ENCODE measurements at places on chromosomes 7 and 10.

- DNase-seq, result no peak
Measured at GRCh38 chr7:127913686-127914085, 117.6 kb downstream of the LRRC4 start.

- peak; percentile 50 for DNase-seq
Measured at GRCh38 chr7:30764030-30764975, 6.9 kb upstream of the MINDY4 start.

DNA sequence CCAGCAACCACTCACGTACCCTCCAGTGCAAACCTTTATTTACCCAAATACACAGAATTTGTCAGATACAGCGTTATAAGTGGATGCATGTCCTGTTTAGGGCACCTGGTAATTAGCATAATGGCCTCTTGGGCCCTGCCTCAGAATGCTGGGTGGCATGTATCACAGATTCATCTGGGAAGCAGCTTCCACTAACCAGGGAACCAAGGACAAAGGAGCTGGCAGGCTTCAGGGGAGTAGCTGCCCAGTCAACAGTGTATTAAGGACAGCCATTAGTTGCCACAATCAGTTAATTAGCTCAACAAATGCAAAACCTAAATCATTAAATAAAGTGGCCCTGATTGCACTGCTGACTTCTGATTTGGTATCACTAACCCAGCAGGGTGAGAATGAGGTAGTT lies 105.7 kb downstream of the RAPGEF5 start:
- no peak for DNase-seq

GRCh38 chr10:77926566-77927401 lies at the start of gene DLG5:
TSS of gene DLG5 (minus strand) at chr10:77926755. CDS start at chr10:77926520, 235 bp downstream.
- DNase-seq, result peak; percentile 85

- DNase-seq, result peak; percentile 73
Measured at GRCh38 chr7:70856901-70857630, 274.9 kb upstream of the GALNT17 start.

- DNase-seq, result no peak
Measured at GRCh38 chr10:69457771-69458237, 6.5 kb downstream of the TSPAN15 start.

GRCh38 chr10:107126512-107127065 lies 37.9 kb downstream of the SORCS1 start:
- DNase-seq, result no peak

DNA sequence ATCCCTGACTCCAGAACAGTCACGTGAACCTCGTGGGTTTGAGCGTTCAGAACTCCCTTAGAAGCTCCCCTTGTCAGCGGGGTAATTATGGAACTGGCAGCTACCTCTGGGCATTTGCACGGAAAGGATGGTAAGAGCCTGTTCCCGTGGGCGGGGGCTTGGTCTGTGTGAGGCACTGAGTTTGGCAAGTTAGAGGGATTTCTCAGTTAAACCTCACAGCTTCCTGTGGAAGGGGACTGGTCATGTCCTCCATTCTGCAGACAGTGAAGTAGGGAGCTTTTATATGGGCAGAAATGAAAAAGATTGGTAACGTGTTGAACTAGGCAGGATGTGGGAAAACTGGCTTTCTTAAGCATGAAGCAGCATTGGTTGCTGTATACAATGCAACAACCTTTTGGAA lies 16.0 kb downstream of the PALD1 start:
- no peak for DNase-seq

GRCh38 chr7:132666071-132666773 lies 90.0 kb upstream of the PLXNA4 start:
- DNase-seq, result no peak

DNA sequence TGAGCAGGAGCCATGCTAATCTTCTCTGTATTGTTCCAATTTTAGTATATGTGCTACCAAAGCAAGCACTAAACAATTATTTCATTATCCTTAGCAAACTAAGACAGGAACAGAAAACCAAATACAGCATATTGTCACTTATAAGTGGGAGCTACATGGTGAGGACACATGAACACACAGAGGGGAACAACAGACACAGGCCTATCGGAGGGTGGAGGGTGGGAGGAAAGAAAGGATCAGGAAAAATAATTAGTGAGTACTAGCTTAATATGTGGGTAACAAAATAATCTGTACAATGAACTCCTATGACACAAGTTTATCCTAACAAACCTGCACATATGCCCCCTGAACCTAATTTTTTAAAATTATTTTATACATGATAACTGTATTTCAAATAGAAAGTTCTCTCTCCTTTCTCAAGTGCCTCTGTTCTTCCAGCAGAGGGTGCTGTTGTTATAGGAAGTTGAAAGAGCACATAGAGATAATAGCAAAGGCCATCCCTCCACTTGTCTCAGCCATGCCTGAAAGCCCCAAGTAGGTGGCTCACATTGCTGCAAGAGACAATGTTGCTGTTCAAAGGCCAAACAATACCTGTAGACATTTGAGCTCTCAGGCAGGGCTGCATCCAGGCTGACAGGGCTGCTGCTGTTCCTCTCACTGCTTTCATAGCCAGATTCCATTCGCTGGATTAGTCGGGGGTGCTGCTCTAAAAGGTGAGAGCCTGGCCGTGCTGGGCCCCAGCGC lies 33.4 kb upstream of the PPP3CB start:
- DNase-seq, result peak; percentile 62

GRCh38 chr10:68342909-68343516 lies 10.3 kb upstream of the PBLD start:
- no peak for DNase-seq

DNA sequence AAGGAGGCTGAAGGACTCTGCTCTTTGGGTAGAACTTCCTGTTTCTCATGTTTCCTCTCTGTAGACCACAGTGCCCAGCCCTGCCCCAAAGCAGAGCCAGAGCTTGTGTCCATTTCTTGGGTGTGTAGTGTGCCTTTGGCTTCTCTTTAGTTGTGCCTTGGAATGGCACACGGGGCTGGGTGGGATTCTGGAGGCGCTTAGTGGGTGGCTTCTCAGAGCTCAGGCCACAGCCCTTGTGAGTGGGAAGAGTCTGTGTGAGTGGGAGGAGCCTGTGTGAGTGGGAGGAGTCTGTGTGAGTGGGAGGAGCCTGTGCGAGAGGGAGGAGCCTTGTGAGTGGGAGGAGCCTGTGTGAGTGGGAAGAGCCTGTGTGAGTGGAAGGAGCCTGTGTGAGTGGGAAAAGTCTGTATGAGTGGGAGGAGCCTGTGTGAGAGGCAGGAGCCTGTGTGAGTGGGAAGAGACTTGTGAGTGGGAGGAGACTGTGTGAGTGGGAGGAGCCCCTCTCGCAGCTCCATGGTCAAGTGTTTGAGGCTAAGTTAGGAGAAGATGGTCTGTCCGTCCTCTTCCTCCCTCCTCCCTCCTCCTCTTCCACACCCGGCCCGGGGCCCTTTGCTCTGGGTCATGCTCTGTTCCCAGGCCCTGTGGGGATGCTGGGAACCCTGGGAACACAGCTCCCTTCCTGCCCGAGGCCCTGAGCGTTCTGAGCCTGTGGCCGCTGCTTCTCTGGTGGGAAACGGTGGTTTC lies 153.0 kb downstream of the GRK5 start:
- peak; percentile 74 for DNase-seq

DNA sequence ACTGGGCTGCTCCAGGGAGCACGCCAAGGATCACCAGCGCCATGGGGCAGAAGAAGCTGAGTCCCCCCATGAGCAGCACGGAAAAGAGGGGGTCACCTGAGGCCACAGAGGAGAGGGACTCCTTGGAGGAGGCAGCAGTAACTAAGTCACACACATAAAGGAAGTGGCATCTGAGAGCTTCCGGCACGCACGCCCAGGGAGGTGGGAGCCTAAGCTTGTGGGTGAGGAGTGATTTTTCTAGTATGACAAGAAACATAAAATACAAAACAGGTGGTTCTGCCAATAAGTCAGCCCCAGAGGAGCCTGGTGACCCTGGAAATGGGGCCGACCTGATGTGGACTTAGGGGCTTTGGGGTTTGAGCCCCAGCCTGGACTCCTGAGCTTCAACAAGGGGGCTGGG lies 60.8 kb downstream of the CARD11 start:
- no peak for DNase-seq

All from heart left ventricle (tissue), 16 donors.